ENCODE measurements at places on chromosomes 5 and 9. TPM values are rescaled to one million over a fixed set of nuclear protein-coding genes. Genes with fewer than 3 reads are reported as not detected.

The ZNF608 gene
- 15.4 TPM for total RNA-seq

- DNase-seq: no peak
Observed at GRCh38 chr5:160291467-160291866, 20.9 kb downstream of the CCNJL start.

GRCh38 chr5:115098041-115098702 is 71.5 kb downstream of the TRIM36 start:
- DNase-seq: no peak

GRCh38 chr5:126139773-126140172 is 283.4 kb upstream of the GRAMD2B start:
- DNase-seq: no peak

The BAAT gene
- 0.53 TPM for total RNA-seq

DNA sequence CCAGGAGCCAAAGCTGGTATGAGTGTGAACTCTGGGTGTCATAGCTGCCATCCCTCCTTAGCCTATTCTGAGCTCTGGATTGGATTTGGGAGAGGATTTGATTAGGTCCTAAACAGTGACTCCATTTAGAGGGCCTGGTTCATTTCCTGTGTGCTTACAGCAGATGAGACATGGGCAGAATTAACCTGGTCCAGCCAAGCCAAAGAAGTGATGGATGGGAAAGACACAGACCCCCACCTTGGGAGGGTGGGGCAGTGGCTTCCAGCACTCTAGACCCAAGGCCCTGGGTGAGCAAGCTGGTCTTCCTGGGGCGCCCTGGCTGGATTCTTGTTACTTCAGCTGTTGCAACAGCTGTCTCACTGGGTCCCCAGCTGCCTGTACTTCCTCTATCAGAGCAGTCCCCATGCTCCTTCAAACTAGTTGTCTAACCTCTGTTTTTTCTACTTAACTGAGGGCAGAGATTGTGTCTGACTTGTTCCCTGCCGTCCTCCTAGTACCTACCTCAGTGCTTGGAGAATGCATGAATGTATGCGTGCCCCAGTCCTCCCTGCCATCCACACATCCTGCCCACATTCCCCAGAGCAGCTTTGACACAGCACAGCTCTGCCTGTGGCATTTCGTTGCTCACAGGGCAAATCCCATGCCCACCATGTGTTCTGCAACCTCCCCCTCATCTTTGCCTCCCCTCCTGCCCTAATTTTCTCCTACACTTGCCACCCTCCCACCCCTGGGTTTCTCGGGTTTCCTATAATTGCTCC is 115.9 kb downstream of the RGS3 start:
- DNase-seq: no peak

DNA sequence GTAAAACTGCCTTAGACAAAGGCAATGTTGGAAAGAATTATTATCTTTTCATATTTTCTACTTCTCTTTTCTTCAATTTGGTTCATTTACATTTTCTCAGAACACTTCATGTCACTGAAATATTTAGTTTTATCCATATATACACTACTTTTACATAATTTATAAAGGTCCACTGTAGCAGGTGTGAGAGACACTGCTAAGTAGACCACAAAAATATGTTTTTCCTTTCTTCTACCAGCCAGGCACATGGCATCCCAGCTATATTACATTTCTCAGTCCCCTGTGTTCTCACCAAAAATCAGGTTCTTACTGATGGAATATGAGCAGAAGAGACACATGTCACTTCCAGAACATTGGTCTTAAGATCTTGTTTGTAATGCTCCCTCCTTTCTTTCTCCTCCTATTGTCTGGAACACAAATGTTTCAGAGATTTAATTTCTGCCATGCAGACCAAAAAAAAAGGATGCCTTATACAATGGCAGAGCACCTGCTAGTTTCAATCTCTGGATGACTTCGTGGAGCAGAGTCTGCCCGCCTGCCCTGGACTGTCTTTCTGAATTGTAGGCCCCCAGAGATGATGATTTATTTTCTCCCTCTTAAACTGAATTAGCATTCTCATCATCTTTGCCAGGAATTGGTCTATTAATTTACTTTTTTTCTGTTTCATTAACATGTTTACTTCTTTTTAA is 125.4 kb upstream of the ACOT12 start:
- DNase-seq: no peak

The CDH9 gene
- total RNA-seq: not detected

GRCh38 chr5:89436464-89436863 is 553.5 kb upstream of the MEF2C start:
- DNase-seq: no peak

The HMMR gene
- total RNA-seq: not detected

The IRX2 gene
- total RNA-seq: not detected

DNA sequence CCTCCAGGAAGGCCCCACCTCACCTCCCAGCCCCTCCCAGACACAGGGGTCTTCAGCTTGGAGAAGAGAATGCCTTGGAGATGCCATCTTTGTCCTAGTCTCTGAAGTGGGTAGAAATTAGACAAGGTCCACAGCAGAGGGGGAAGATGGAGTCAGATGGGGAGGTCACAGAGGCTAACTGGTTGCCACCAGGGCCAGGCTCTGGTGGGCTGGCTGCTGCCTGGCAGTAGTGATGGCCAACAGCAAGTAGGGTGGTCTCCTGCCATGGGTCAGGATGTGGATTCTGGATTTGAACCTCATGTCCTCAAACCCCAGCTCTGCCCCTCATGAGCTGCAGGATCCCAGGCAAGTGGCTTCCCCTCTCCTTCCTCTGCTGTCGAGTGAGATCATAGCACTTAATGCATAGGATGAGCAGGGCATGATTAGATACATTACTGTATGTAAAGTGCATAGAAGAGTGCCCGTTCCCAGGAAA is 38.7 kb upstream of the NEK6 start:
- no peak for DNase-seq

DNA sequence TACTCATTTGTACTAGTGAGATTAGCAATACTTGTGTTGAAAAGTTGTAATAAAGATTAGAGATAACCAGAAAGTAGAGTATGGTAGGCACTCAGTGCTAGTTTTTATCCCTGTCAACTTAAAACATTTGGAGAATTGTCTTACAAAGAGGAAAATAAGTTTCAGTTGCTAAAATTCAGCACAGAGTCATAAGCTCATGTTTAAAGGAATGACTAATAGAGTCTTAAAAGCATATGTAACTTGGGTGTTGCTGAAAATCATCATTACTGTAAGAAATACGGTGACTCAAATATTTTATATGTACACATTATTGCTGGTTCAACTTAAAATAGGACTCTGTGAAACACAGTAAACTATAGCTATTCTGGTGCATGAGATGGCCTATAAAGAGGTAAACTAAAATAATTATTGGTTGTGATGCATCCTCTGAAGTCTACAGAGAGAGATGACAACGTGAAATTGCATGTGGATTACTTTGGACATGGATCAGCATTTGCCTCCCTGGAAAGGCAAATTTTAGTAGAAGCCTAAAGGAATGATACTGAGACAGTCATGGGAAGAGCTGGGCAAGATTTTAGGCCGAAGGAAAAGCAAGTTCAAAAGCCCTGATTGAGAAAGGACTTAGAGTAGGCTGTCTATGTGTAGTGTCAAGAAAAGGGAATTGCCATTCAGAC is 34.6 kb downstream of the SGCD start:
- DNase-seq: no peak

DNA sequence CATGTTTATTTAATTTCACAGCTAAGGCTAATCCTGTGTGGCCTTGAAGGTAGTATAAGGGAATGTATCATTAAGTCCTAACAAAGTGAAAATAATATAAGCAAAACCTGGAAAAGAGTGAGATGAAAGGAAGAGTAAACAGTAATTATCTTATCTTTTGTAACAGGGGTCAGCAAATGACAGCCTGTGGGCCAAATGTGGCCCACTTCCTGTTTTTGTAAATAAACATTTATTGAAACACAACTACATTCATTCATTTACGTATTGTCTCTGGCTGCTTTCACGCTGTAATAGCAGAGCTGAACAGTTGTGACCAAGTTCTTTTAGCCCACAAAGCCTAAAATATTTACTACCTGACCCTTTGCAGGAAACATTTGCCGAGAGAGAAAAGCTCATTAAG is 78.4 kb upstream of the HTR4 start:
- DNase-seq: no peak

DNA sequence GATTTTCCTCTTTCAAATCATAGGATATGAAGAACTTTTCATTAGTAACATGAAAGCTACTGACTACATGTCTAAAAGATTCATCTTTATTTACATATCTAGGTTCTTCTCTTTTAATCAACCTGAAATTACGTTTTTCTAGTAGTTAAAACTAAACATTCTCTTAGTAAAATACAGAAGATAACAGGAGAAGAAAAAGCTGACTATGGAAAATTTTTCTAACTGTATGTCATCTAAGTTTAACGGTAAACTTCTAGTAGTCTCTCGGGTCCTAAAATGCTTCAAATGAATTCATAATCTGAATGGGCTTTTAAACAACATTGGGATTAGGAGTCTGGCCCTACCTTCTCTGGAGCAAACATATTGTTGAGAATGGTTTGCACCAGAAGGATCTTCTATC is 151.9 kb downstream of the PDE4D start:
- DNase-seq: no peak

GRCh38 chr5:179822059-179822432 is 1.3 kb downstream of the SQSTM1 start:
- no peak for DNase-seq

GRCh38 chr5:133534566-133534965 is 77.8 kb downstream of the FSTL4 start:
- DNase-seq: no peak

DNA sequence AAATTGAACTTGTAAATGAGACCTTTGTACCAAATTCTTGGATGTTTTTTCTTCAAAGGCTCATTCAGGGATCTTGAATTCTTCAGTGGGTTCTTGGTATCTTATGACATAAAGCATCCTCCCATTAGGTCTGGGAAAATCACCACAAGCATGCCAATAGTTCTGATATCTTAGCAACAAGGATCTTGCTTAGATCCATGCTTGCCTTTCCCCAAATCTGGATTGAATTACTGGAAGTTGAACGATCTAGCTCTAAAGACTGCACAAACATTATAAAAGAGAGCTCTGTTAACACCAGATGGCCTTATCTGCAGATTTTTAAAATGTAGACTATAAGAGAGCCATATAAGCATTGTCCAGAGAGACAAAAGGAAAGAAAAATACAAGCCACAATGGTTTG is 266.3 kb downstream of the RAB3C start:
- DNase-seq: no peak

- no peak for DNase-seq
Observed at GRCh38 chr5:136063778-136064465, 35.1 kb downstream of the TGFBI start.

GRCh38 chr9:137761032-137761431 is 116.5 kb upstream of the CACNA1B start:
- no peak for DNase-seq

The UBE2QL1 gene
- 0.85 TPM for total RNA-seq

The CLIC3 gene
- total RNA-seq: 2.8 TPM

- DNase-seq: peak; percentile 87
Observed at GRCh38 chr5:52783226-52783959, 4.3 kb upstream of the ITGA1 start.

GRCh38 chr5:923281-923873 is 30.7 kb downstream of the TRIP13 start:
- peak; percentile 72 for DNase-seq

GRCh38 chr9:85339338-85339737 is 402.4 kb downstream of the AGTPBP1 start:
- DNase-seq: no peak

DNA sequence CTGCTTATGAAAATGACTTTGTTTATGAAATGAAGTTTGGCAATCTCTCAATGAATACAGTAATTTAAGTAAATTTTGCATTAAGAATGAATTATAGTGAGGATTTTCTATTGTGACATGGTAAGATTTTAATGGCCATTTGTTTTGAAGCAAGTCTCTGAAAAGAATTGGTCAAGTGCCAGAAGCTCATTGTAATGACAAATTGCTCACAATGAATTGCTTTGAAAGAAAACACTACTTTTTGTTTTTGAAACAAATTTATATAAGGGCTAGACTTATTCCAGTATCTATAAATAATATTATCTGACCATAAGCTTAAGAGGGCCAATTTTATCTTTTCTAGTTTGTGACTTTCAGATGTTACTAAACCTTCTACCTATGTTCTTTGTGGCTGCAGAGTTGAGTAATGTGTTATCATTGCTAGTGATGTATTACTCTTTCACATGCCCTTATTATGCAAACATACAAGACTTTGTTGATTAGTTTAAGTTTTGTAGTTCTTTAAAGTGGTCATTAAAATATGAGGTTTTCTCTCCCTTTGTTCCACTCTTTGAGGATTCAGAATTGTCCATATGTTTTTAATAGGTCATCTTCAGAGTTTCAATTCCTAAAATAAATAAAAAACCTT is 93.0 kb upstream of the ZNF608 start:
- no peak for DNase-seq

- peak; percentile 74 for DNase-seq
Observed at GRCh38 chr5:107248066-107248695, 422.6 kb downstream of the EFNA5 start.
